ENCODE measurements at places on chromosomes 3 and 15.

DNA sequence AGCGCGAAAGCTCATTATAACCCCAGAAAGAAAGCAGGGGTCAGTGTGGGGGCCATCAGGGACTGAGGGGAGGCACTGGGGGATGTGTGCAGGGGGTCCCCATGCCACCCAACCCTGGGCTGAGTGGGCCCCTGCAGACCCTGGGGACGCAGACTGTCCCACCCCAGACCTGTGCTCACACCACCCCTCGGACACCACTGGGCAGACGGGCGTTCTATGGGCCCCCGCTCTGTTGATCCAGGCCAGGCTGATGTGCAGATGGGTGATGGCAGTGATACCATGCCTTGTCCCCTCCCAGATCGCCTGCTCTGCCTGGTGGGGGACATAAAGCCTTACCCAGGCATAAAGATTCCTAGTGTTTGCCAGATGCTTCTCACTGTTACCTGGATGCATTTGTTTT lies 259.7 kb upstream of the TLE3 start:
- no peak for DNase-seq

DNA sequence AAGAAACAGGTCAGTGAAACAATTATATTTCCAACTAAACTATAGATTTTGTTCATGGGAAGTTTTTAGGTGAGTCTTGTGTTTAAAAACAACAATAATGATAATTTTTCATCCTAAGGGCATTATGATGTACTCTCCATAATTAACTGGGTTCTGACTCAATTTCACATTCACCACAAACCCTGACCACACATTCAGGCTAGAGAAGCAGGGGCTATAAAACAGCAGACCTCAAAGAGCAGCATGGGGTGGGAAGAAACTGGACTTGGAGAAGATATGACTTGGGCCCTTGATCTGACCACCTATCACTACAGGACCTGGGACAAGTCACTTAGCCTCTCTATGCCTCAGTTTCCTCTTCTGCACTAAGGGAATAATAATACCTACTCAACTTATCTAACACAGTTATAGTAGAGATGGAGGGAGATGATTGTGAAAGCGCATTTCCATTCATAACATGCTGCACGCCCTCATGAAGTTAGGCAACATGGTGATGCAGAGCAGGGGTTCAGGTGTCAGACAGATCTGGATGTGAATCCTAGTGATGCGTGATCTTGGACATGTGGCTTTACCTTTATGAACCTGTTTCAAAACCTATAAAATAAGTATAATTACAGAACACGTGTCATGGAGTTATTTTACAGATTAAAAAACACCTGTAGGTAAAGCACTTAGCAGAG lies 63.0 kb upstream of the ACP3 start:
- DNase-seq = no peak

DNA sequence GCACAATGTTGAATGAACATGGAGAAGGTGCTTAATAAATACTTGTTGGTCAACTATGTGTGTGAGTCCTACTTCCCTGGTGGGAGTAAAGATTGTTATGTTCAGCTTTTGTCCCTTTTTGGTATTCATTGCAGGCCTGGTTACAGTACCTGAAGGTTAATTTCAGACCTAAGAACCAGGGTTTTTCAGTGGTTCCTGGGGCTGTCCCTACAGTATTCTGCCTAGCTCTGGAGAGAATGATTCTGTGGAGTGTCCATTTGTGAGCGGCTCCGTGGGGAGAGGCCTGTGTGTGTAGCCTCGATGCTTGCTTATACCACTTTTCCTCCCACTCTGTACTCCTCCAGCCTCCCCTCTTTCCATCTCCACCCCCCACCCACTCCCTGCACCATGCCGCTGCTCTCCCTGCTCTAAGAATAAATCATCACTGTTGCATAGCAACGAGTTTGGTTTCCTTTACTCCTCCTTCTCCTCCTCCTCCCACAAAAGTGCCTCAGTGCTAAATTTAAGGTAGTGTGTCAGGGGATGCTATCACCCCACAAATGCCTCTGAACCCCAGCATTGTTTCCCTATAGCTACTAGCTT lies 150.6 kb upstream of the ROPN1 start:
- DNase-seq = no peak

GRCh38 chr3:112230033-112230432 lies 64.0 kb downstream of the SLC9C1 start:
- no peak for DNase-seq

GRCh38 chr15:25725758-25726157 lies 137.4 kb downstream of the ATP10A start:
- DNase-seq = no peak

- no peak for DNase-seq
Measured at GRCh38 chr15:29541309-29541708, 271.7 kb upstream of the NSMCE3 start.

GRCh38 chr15:73682600-73683090 lies 1.5 kb upstream of the CD276 start:
- no peak for DNase-seq

DNA sequence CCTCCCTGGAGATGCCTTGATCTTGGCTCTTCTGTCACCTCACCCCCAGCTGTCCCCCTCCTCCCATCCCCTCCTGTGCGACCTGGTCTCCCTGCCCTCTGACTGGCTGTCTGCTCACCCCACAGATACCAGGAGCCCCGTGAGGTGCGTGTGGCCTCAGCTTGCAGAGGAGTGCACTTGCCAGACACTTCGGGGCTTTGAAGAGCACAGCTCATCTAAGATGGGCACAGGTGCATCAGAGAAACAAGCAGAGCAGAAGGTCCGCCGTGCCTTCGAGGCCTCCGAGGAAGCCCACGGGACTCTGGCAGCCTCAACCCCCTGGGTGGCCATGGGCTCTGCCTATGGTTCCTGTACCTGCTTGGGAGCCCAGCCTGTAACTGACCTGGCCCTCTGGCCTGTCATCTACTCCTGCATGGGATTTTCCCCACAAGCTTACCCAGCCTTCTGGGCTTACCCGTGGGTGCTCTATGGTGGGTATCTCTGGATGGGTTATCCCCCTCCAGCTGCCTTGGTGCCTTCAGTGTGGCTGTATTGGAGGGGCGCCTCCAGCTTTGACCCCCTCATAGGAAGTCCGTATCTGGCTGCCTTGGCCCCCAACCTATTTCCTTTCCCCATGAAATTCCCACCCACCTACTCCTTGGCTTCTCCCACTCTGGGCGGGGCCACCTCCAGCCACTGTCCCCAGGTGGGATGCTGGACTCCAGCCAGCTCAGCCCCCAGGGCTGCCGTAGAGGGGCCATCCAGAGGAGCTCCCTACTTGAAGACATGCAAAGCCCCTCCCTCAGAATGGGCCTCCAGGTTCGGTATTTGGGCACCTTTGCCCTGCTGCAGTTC lies 3.8 kb downstream of the PRR23E start:
- no peak for DNase-seq

DNA sequence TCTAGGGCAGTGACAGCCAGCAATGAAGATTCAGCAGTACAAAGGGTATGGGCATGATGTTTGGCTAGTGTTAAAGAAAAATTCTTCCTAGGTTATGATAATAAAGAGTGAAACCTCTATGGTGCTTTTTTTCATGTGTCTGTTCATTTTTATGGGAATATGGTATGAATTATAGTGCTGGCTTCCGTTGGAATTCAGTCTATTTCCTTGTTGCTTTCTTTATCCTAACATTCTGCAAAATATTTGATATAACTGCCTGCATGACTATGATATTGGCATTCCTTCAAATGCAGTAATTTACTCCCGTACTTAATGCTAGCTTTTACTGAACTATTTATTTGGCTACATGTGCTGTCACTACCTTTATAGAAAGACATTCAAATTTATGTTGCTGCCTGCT lies 57.6 kb upstream of the ATP11B start:
- DNase-seq = no peak

- no peak for DNase-seq
Measured at GRCh38 chr3:153051427-153052095, 110.5 kb upstream of the RAP2B start.

- DNase-seq = no peak
Measured at GRCh38 chr15:89321521-89322410, 12.9 kb downstream of the POLG start.

DNA sequence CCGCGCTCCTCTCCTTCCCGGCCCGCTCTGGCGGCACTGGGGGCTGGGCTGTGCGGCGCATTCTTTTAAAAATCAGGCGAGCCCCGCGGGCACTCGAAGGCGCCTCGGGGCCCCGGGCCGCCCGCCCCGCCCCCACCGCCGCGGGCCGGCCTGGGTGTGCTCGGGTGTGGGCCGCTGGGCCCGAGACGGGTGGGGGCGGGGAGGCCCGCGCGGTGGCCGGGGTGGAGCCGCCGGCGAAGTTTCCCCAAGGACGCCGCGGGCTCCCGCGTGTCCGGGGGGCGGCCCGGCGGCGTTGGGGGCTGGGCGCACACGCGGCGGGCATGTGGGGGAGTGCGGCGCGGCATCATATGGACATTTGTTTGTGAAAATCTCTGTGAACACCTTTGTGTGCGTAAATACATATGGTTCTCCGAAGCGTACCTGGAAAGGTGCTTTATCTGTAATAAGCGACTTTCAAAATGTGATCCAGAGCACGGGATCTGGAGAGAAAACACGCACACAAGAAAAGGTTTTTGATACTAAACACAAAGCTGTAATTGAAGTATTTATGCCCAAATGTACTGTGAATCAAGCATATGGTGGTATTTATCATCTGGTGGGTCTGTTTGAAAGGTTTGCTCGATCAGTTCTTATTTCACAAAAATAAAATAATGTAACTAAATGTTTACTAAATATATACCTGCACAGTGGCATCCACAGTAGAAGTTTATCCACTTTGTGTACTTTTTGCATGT lies 612 bp upstream of the TBL1XR1 start:
- no peak for DNase-seq

GRCh38 chr15:47971637-47972036 lies 149.2 kb upstream of the SLC24A5 start:
- no peak for DNase-seq

DNA sequence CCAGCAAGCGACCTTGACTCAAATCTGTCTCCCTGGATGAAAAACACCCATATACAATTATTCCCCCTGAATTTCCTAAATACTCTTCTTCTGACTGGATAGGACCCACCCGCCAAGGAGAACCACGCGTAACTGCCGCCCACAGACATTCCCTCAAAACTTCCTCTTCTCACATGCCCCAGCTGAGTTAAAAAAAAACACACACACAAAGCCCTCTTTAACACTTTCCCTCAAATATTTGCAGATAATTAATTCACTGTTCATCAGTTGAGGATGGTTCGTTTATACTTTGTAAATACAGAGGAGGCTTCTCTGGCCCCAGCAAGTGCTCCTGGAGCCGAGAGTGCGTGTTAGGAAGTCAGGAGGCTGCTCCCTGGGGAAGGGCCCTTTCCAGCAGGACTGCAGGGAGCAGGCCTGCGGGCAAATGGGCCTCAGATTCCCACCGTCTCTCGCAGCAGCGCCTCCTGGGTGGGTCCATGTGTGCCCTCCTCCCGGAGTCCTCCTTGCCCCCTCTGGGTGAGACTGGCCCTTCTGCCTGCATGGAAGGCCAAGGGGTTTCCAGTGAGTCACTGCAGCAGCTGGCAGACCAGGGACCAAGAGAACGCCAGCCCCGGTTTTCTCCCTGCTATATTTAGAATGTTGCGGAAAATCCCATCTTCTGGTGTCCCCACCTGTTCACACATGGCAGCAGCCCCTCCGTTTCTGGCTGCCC lies 46.8 kb downstream of the MGLL start:
- no peak for DNase-seq

DNA sequence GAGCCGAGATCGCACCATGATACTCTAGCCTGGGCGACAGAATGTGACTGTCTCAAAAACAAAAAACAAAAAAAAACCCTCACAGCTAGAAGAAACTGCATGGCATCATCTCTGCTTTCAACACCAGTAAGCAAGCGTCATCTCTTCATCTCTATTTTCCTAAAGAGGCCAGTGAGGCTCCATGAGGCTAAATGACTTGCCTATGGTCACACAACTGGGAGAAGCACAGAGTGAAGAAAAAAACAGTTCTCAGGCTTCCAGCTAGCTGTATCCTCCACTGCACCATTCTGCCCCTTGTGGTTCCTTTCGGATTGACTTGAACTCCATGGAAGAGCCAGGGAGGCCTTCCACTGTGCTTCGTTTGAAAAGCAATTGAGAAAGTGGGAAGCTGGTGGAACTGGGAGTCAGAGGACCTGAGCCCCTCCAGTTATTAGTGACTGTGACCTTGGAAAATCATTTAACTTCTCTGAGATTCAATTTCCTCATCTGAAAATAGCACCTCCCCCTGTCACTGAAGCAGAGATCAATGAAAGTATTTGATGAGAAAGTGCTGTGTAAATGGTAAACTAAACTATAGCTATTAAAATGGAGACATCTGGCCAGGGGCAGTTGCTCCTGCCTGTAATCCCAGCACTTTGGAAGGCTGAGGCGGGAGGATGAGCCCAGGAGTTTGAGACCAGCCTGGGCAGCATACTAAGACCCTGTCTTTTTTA lies 32.1 kb upstream of the DENND4A start:
- no peak for DNase-seq
